ENCODE measurements at places on chromosomes 7 and 10.

- no peak for DNase-seq
These were observed 18.0 kb downstream of the RBAK start for GRCh38 chr7:5063698-5064097.

- no peak for DNase-seq
These were observed 527 bp upstream of the HERPUD2 start for GRCh38 chr7:35695473-35695850.

DNA sequence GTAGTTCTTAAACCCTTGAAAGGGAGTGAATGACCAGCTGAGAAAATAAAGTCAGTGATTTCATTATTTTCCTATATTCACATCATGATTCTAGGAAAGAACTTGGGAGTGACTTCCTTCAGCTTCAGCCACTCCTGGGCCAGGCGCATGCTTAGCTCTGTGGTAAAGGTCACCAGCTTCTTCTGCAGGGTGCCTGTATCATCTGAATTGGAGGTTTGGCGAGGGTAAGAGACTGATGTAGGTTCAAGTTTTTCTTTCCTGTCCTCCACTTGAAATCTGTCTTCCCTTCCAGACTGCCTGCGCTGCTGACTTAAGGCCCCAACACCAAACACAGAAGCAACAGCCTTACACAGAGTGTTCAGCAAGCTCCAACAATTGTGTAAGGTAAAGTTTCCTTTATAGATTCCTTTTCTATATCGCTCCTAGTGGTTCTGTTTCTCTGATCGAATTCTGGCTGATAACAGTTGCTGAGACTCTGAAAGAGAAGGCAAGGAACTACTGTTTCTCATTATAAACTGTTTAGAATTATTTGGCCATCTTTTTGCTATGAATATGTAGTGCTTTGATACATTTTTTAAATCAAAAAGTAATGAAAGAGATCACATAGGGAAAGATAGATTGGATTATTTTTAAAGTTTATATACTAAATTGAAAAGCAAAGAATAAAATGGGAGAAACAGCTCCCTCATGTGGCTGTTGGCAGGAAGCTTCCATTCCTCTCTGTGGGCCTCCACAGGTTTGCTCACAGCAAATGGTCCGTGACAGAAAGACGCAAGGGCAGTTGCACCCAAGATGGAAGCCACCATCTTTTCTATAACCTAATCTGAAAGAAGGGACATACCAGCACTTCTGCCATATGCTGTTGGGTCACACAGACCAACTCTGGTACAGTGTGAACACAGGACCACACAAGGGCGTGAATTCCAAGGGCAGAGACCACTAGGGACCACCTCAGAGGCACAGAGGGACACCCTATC is 14.0 kb downstream of the GATAD1 start:
- DNase-seq = no peak

DNA sequence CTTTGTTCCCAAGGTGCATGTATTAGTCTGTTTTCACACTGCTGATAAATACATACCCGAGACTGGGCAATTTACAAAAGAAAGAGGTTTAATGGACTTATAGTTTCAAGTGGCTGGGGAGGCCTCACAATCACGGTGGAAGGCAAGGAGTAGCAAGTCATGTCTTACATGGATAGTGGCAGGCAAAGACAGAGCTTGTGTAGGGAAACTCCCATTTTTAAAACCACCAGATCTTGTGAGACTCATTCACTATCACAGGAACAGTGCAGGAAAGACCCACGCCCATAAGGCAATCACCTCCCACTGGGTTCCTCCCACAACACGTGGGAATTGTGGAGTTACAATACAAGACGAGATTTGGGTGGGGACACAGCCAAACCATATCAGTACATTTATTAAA is 92.9 kb downstream of the PPP1R3C start:
- no peak for DNase-seq

- no peak for DNase-seq
These were observed 126.1 kb upstream of the PPP2R2D start for GRCh38 chr10:131774681-131775085.

GRCh38 chr10:102580230-102580629 is 64.0 kb upstream of the TRIM8 start:
- no peak for DNase-seq

GRCh38 chr7:28195910-28196620 is 15.5 kb upstream of the JAZF1 start:
- DNase-seq = no peak

GRCh38 chr10:3350205-3350604 is 177.6 kb upstream of the PITRM1 start:
- DNase-seq = no peak

- DNase-seq = no peak
These were observed 55.7 kb upstream of the JCAD start for GRCh38 chr10:30114881-30115625.
